ENCODE measurements at places on chromosomes 12 and 14.

DNA sequence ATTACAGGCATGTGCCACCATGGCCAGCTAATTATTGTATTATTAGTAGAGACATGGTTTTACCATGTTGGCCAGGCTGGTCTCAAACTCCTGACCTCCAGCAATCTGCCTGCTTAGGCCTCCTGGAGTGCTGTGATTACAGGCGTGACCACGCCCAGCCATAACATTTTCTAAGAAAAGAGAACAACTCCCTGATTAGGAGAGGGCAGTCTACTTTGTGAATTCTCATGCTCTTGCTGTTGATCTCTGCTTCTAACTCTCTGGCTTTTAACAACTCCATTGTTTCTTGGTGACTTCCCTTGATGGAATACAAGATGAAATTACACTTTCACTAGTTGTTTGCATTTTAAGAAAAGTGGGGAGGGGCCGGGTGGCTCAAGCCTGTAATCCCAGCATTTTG is 33.6 kb downstream of the SSH1 start:
- DNase-seq = no peak

GRCh38 chr12:42759622-42760273 is 170.2 kb upstream of the PRICKLE1 start:
- DNase-seq = peak; percentile 61

DNA sequence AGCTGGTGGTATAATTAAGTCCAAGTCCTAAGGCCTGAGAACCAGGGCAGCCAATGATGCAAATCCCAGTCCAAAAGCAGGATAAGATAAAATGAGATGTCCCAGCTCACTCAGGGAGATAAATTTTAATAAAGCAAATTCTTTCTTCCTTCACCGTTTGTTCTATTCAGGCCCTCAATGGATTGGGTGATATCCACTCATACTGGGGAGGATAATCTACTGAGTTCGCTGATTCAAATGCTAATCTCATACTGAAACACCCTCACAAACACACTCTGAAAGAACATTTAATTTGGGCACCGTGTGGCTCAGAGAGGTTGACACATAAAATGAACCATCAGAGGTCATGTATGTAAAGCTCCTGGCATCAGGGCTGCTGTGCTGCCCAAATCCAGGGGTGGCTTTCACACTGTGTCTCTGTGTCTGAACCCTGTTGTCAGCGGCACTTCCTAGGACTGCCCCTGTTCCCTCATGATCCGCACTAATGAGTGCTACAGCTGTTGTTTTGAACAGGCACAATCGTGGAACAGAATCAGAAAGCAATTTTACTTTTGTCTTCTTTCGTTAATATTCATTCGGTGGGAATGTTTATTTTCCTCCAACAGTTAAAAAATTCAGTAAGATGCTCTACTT is 428.5 kb upstream of the FBXO33 start:
- no peak for DNase-seq

DNA sequence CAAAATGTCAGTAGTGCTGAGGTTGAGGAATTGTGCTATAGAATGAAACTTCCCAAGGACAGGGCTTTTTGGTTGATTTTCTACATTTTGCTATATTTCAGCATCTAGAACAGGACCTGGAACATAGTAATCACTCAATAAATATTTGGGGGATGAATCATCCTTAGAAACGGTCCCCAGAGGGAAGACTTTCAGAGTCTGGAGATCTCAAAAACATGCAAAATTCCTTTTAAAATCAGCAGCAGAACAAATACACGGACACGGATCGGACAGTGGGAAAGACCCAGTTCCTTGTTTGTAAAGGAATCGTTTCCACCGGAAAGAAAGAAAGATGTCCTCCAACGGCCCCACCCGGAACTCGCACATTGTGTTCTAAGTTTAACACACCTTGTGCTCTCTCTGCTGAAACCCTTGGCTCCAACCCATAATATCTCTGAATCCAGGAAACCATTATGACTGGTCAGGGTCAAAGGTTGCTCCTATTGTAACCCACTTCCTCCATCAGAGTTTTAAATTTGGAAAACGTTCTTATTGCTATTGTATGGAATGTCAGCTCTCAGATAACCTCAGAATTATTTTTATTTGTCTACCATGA is 617.2 kb downstream of the MED13L start:
- peak; percentile 62 for DNase-seq

- no peak for DNase-seq
Measured at GRCh38 chr12:12445165-12445881, 88.4 kb downstream of the BORCS5 start.

- no peak for DNase-seq
Measured at GRCh38 chr14:54294802-54295201, 102.0 kb upstream of the CDKN3 start.

DNA sequence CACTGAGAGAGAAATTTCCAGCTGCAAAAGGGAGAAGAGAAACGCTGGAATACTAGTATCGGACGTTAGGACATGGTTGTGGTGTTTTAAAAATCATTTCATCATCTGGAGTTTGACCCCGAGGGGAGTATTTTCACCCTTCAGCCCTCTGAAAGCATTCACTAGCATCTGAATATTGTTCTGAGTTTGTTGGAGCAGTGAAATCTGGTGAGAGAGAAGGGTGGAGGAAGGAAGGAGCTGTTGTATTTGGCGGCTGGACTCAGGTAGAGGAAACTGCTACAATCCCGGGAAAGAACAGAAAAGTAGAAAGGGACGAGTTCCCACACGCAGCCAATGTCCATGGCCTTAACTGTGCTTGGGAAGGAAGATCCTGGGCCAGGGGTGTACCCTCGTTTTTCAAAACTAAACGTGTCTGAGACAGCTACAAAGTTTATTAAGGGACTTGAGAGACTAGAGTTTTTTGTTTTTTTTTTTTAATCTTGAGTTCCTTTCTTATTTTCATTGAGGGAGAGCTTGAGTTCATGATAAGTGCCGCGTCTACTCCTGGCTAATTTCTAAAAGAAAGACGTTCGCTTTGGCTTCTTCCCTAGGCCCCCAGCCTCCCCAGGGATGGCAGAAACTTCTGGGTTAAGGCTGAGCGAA is 896 bp upstream of the CDKN1B start:
- DNase-seq = no peak

GRCh38 chr14:47044841-47045240 is 393.3 kb upstream of the RPL10L start:
- DNase-seq = no peak

- no peak for DNase-seq
Measured at GRCh38 chr14:77086017-77086727, 11.9 kb upstream of the CIPC start.

DNA sequence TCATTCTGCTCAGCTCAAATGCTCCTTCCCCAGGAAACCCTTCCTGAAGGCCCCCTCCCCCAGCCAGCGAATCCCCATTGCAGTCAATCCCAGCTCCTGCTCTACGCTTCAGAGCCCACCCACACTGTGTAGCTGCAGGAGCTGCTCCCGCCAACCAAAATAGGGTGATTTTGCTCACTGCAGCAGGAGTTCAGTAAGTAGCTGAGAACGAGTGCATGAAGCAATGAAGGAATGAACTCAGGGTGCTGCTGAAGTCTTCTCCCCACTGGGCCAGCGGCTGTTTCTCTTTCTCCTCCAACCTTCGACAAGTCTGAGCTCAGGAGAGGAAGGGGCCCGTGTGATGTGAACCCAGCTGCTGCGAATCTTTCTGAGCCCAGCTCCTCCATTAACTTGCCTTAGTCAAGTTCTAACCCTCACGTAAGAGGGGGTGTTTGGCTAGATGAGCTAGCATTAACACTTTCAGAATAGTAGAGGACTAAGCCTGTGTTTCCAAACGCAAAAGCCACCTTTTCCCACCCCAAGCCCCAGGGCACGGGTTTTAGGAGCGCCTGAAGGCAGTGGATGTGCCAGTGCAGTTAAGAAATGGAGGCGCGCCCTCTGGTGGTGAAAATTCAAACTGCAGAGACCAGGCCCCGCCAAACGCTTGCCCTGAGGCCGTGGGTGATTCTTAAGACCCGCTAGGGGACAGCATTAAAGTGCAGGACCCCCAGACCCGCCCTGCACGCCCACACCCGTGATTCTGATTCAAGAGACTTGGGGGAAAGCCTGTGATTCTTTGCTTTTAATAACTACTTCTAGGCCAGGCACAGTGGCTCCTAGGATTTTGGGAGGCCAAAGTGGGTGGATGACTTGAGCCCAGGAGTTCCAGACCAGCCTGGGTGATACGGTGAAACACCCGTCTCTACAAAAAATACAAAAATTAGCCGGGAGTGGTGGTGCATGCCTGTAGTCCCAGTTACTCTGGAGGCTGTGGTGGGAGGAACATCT is 11.9 kb upstream of the SERPINA4 start:
- peak; percentile 68 for DNase-seq

- DNase-seq = no peak
Measured at GRCh38 chr12:124097701-124098100, 124.7 kb downstream of the ZNF664 start.

GRCh38 chr12:96143392-96143791 is 50.8 kb upstream of the ELK3 start:
- no peak for DNase-seq

All from Peyer's patch (tissue), 4 donors.